ENCODE measurements at places on chromosomes 2 and 18.

DNA sequence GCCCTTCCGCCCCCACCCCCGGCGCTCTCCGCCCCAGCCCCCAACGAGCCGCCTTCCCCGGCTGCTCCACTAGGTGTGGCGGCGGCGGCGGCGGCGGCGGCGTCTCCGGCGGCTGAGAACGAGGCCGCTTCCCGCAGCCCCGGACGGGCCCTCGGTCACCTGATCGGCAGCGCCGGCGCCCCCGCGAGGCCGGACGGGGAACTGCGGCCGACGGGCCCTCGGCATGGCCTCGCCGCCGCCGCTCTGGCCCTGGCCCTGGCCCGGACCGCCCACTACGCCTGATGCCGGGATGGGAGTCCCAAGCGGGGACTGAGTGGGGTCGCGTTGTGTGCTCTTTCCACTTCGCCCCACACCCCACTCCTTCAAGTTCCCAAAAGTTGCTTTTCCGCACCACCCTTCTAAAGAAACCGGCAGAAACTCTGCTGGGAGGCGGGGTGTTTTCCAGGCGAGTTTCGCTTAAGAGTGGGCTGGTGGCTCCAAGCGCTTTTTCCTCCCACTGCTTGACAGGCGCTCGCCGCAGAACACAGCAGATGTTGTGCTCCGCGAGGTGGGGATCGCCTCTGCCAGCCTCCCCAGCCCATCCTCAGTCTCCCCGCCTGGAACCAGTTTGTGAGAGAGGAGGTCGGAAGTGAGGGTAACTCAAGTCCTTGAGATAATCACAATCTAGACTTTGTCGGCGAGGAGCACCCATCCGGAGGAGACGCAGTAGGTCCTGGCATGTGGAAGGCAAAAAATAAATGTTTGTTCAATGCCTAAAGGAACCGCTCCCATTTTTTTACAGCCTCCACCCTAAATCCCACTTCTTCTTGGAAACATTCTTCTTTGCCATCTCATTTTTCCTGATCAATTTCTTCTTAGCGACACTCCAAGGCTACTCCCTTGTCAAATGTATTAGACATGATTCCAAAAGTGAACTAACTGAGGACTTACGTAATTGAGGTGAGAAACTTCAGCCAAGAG is at the start of gene NCKAP1:
TSS of gene NCKAP1 (minus strand) at position 117 of the 960 bp plus-strand sequence. CDS start 358 bp downstream, outside the sequence.
- DNase-seq: peak; percentile 86

- peak; percentile 61 for DNase-seq
Measured at GRCh38 chr2:223459328-223459939, 142.7 kb downstream of the SCG2 start.

DNA sequence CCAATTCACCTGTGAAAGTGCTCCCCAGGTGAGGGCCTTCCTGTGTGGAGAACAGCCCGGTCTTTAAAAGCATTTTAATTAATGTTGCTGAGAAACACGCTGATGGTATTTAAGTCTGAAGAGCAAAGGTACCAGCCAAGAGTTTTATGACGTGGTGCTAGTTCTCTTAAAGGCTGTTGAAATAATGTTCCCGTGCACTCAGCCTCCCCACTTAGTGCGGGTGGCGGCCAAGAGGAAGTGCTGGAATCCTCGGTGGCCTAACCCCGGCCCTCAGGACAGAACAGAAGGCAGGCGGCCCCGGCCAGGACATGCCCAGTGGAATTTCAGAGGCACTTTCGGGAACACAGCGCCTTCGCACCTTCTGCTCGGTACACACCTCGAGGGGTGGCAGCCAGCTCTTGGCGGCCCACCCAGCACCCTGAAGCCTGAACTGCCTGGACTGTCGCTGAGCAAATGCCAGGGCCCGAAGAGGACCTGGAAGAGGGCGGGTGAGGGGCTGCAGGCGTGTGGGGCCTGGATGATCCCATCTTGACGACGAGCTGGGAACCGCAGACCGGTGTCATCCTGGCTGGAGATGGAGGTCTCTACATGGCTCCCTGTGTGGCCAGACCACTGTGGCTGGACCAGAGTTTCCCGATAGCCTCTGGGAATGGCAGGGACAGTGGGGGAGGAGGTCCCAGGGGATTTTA is 142.9 kb downstream of the ASB1 start:
- no peak for DNase-seq

DNA sequence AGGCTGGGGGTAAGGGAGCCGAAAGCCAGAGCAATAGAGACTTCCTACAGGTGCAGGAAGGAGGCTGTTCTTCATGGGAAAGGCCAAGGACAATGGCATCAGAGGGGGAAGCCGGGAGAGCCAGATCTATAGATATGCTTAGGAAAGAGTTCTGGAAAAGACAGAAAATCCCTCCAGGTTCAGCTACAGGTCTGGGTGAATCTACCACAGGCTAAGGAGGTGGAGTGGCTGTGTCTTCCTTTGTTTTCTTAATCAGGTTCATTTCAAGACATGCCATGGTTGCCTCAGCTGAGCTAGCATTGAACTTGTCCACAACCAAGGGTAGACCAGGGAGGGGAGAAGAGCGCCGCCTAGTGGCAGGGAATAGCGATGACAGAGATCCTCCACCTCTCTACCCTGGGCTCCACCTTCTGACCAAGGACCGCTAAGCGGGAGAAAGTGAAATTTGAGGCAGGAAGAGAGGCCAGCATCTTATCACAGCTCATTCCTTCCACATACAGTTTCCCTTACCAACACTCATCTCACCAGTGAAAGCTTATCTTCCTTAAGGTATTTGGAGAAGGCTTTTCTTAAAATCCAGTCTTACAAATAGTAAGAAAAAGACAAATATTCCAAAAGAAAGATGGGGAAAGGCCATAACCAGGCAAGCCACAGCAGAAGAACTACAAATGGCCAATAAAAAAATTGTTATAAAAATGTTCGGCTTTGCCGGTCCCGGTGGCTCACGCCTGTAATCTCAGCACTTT is 74.2 kb downstream of the VIT start:
- peak; percentile 34 for DNase-seq

- no peak for DNase-seq
Measured at GRCh38 chr18:13834496-13835015, 10.6 kb downstream of the MC5R start.

GRCh38 chr2:75221862-75222261 is 22.5 kb upstream of the TACR1 start:
- DNase-seq: no peak

All from NCI-H69 (cell line).